ENCODE measurements at places on chromosomes 5 and 9.

- DNase-seq: no peak
Measured at GRCh38 chr5:72434781-72435437, 72.3 kb downstream of the ZNF366 start.

DNA sequence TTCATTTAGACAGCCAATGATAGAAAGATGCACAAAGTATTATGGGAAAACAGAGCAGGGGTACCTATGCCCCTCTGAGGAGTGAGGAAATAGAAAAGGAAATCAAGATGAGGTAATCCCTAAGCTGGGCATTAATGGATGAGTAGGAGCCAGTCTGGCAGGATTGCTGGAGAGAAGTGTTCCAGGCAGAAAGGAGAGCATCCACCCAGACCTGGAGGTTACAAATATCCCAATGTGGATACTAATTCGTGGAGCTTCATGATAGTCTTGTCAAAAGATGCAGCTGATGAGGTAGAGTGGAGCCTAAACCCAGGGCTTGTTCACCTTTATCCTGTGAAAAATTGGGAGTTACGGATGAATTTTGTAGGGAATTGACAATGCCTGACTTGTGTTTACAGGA, 328.0 kb downstream of the ZNF608 start:
- DNase-seq: no peak

- no peak for DNase-seq
Measured at GRCh38 chr5:67223211-67223610, 26.6 kb upstream of the CD180 start.

DNA sequence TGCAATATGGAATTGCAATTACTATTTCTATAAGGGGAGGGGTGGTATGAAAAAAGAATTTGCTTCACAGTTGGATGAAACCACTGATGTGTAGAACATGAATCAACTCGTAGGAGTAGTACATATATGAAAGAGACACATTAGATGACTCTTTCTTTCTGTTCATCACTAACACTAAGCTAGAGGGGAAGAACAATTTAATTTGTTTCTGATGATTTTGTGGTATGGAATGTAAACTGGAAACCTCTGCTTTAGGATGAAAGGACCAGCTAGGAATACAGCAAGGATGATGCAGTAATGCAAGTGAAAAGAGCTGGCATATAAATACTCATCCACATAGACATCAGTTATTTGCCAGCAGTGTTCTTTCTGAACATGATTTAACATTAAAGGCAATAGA, 113.4 kb downstream of the PAPPA start:
- no peak for DNase-seq

- DNase-seq: no peak
Measured at GRCh38 chr5:17379100-17379951, 118.7 kb upstream of the TAF11L2 start.

DNA sequence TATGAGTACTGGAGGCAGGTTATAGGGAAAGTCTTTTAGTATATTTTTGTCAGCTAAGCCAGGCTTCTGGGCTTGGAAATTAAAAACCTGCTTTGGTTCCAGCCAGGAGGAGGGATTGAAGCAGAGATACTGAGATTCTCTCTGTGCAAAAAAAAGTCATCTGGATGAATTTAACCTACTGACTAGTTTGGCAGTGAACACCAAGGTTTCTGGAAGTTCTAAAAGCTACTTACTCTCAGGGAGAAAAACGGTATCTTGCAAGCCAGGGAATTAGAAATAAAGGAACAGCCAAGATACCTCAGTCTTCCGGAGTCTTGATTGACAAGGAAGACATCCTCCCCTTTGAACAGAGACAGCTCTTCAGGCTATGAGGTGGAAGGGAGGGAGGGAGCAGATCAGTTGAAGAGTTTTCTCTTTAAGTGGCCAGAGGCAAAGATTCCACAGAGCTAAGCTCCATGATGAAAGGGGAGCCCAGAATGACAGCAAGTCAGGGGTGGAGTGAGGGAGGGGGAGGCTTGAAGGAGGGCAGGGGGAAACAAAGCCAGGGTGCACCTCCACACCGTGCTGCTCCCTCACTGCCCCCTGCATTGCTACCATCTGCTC, 8.3 kb upstream of the ZBTB34 start:
- DNase-seq: no peak

GRCh38 chr9:114431003-114431402, 43.2 kb upstream of the AKNA start:
- DNase-seq: no peak

- no peak for DNase-seq
Measured at GRCh38 chr9:73149371-73150067, 2.1 kb upstream of the ANXA1 start.

DNA sequence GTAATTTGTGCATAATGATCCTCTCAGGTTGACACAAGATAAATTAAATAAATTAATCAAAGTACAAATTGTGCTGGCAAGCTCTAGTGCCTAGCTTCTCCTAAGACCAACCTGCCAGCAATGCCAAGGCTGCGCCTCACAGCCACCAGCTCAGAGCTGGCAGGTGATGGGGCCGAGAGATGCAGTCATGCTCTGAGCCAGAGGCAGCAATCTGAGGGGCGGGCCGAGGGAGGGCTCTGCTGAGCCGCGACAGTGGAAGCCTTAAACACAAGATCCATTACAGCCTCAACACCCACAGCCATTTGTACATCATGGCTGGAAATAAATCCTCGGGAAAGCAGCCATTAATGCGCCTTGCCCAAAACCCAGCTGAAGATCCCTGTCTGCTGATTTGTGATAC, 20.3 kb downstream of the MED27 start:
- no peak for DNase-seq

GRCh38 chr5:51829691-51830090, 446.4 kb downstream of the ISL1 start:
- DNase-seq: no peak

- DNase-seq: no peak
Measured at GRCh38 chr5:179241764-179242370, 103.4 kb downstream of the ADAMTS2 start.

DNA sequence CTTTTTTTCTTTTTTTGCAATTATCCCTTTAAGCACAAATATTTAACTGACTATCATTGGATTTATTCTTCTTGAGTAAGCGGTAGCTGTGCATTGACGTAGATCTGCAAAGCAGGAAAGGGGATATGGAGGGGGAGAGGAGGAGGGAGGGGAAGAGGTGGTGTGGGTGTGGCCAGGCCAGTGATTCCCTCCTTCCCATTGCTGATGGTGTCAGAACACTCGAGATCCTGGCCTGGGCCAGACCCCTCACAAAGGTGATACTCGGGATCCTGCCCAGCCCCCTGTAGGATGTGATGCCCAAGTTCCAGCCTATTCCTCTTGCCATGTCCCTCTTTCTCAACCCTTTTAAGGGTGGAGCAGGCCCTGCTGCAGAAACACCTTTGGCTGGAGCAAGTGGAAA, 9.9 kb downstream of the SLC36A3 start:
- DNase-seq: no peak

GRCh38 chr9:38047301-38048251, 21.5 kb downstream of the SHB start:
- no peak for DNase-seq

- DNase-seq: no peak
Measured at GRCh38 chr9:88949961-88950340, 41.3 kb upstream of the S1PR3 start.

DNA sequence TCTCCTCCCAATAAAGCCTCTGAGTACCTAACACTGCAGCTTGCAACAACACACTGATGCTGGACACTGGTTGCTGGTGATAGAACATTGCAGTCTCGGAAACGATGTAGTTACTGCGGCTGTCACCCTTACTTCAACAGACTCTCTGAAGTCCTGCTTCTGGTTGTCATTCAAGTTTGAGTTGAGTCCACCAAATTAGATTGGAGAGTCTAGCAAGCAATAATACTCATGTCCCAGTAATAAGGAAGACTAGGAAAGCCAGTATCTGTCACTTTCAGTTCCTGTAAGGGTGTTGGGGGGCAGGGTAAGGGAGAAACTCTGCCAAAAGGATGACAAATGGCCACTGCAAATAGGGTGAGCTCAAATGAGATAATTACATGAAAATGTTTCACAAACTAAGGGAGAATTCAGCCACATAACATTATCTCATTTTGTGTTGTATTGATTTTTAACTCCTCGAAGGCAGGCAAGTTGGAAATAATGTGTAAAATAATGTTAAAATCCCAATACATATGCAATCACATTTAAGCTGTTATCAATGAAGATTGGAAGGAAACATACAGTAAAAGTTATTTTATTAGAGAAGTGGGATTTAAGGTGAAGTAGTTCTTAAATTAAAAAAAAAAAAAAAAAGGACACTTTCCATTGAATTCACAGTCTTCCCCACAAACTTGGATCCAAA, 849 bp upstream of the IFT74 start:
- no peak for DNase-seq

DNA sequence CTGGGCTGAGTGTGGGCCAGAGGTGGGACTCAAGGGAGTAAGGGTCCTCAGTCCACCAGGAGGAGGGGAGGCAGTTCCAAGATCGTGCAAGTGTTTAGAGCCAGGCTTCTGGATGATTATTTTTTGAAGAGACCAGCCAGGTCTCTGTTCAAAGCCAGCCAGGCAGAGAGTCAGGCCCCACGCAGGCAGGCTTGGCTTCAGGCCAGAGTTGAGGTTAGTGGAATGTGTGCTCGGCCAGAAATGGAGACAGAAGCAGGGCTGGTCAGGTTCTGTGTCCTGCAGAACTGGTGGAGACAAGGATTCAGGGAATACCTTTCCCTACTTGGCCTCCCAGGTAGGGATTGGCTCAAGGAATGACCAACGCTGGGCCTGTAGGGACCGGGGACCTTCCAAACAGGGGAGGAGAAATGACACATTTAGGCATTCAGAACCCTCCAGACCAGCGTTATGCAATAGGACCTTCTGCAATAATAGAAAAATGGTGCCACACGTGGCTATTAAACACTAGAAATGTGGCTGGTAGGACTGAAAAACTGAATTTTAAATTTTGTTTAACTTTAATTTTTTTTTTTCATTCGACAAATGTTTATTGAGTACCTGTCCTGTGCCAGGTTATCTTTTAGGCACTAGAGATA, 106.2 kb downstream of the CMYA5 start:
- no peak for DNase-seq

DNA sequence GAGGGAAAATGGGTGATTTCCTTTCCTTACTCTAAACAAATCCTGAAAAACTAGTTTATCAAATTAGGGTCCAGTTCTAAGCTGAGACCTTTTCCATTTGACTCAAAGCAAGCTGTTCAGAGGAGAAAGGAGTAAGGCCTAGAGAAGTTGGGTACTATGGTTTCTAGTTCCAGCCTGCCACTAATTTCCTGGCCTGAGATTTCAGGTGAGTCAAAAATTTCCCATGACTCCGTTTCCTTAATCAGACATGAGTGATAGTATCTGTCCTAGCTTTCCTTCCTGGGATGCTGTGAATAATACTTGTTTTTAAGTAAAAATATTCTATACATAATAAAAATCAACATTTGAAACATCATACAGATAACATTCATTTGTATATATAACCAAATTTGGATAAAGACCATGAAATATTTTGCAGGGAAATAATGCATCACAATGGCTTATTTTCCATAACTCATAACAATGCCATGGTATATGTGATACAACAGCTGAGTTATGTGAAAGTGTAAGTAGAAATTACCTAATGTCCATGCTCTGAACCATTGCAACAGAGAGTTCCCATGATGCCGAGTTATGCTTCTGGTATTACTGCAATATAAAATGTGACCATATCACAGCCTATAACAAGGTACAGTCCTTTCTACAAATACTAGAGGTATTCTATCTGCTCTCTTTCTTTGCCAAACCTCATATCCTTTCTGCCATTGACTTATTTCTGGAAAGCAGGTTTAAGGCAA, 142.7 kb downstream of the MLLT3 start:
- DNase-seq: no peak

DNA sequence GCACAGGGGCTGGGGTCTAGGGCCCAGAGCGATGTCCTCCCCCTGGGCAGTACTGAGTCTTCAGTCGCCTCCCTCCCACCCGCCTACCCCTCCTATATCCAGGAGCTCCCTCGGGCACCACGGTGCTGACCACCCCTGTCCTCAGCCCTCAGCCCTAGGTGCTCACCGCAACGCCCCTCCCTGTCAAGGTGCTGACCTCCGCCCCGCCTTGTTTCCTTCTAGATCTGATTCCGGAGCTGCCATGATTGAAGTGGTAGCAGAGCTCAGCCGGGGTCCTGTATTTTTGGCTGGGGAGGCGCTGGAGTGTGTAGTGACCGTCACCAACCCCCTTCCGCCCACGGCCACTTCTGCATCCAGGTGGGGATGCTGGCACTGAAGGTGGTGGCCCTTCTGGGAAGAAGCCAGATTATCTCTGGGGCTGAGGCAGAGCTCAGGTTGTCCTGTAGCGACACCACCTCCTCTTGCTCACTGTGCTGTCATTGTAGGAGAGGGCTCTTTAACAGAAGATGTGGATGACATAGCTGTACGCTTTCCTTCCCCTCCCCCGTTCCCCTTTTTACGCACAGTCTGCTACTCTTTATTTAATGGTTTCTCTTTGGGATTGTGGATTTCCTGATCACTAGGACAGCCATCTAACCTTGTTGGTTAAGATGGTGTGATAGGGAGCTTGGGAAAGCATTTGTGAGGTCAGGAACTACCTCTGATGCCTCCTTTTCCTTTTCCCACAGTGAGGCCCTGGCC, 598 bp downstream of the RGP1 start:
- DNase-seq: peak; percentile 33

DNA sequence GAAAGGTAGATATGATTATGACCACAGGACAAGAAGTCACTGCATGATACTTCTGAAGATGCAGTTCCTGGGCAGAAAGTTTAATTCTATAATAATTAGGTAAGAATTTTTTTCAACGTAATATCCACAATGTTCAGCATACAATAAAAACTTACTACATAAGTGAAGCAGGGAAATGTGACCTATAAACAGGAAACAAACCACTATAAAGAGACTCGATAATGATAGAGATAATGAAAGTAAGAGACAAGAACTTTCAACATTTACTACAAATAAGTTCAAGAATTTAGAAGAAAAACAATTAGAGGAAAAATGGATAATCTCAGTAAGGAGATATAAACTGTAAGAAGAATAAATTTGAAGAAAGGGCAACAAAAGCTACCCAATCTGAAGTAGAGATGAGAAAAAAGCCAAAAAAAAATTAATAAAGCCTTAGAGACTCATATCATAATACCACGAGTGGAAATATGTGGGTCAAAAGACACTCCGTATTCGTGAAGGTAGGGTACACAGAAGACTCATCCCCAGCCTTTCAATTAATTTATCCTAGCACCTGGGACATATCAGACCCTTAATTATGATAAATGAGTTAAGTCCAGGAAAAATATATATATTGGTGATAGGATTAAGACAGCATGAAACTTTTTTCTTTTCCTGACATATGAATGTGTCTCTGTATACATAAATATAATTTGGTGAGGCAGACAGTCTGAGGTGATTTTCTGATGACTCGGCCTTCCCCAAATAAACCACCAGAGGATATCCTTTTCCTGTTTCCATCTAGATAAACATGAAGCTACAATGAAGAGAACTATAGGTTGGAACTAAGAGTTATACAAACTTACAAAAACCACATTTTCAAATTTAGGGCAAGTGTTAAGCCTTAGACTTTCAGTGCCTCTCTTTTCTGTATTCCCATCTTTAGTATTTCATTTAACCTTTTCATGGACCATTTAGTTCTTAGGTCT, 120.4 kb downstream of the RAPGEF6 start:
- DNase-seq: peak; percentile 15

GRCh38 chr5:177512736-177513380, 3.2 kb upstream of the DOK3 start:
- no peak for DNase-seq

- no peak for DNase-seq
Measured at GRCh38 chr5:1281038-1281882, 13.6 kb downstream of the TERT start.
